ENCODE measurements at places on chromosomes 16 and 17.
A peak's percentile ranks its signal among the peaks of the same experiment; 100 is the strongest.

DNA sequence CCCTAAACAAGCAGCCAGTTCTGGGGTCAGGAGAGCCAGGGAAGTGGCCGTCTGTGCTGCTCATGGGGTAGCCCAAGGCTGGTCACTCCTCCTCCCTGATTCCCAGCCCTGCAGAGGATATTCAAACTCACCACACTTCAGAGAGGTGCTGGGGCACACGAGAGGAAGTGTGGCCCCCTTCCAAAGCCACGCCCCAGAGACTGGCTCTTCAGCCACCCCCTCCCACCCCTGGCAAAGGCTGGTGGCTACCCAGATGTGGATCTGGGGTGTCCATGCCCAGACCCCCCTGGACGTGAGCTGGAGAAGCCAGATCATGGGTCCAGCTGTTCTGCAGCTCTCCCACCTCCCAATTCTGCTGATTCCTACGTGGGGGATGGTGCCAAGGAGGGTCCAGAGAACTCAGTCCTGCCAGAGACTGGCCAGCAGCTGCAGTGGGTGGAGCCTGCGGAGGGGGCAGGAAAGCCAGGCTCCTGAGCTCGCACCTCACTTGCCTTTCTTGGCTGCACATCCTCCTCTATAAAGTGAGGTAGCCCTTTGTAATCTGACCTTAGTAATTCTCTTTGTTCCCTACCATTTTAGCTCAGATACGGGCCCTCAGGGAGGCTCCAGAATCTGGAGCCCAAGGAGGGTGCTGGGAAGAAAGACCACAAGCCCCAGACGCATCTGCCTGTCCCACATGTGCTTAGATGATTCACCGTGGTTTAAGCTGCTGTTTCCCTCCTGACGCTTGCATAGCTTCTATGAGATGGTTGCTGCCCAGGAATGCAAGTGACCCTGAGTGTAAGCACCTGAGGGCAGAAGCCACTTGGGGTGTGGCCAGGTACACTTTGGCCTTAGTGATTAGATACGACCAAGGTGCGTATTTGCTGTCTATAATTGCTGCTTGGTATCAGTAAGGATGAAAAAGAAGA lies 15.3 kb downstream of the SDK2 start:
- no peak for DNase-seq

- DNase-seq: no peak
Observed at GRCh38 chr17:61352781-61353491, 46.7 kb upstream of the TBX2 start.

DNA sequence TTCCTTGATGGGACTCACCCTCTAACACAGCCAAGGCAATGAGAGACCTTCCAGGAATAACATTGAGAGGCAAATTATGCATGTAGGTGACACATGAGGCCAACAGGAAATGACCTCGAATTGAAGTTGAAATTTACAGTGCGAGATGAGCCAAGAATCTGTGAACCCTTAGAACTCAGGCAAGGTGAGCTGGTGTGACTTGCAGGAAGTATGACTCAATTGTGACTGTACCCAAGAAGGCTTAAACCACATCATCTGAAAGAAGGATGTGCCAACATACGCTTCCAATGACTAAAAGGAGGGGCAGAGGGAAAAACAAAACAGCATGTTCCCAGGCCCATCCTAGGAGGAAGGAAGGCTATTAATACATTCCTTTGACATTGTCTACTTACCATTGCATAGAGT lies 44.8 kb downstream of the PITPNC1 start:
- no peak for DNase-seq

DNA sequence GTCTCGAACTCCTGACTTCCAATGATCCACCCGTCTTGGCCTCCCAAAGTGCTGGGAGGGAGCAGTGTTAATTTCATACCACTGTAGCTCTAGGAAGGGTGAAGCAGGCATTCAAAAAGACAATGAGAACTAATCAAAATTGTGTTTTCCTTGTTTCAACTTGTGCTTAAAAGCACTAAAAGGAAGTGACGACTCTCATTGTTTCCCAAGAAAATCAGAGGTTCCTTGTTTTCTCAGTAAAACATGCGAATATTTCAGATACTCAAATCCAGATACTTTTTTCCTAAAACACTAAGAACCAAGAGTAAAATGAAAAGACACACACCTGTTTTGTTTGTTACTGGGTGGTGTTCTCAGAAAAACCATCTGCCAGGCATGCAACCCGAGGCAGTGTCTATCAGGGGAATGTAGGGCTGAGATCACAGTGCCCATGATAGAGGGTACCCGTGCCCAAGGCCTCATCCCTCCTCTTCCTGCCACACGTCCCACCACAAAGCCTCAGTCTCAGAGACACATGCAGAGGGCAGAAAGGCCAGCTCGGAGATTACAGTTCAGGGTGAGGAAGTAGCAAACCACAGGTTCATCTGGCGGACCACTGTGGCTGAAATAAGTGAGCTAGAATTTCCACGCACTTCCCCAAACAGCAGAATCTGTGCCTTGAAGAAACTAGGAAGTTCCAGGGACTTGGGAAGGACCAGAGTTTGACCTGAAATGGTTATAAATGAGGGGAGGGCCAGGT lies 33.7 kb downstream of the GINS3 start:
- DNase-seq: no peak

DNA sequence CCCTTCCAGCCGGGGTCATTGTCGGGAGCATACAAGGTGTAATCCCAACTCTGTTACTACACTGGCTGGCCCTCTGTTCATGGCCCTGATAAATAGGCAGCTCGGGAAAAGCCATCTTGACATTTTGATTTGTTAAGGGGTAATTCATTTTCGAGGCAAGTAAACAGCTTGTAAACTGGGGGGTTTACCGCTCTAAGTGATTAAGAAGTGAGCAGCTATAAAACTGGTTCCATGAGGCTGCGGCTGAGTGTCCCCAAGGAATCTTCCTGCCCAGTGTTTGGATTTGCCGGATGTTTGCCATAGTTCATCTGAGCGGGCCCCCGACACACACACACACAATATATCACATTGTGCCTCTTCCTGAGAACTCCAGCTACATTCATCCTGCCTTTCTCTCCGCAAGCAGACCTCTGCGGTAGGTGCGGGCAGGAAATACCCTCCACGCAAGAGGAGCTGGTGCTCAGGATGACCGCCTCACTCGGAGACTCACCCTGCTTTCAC lies 92.2 kb downstream of the SOCS1 start:
- DNase-seq: no peak

DNA sequence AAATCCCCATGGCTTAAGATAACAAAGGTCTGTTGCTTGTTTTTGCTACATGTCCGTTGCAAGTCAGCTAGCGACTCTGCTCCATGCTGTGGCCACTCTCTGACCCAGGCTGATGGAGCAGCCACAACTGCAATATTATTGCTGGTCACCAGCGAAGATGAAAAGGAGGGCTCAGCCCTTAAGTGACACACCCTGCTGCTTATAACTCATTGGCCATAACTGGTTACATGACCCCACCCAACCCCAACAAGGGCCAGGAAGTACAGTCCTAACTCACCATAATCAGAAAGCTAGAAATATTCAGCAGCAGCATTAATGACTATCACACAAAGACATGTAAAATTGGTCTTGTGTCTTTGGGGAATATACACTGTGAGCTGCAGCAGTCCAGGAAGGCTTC lies 224.3 kb downstream of the SOX9 start:
- DNase-seq: no peak

- DNase-seq: peak; percentile 22
Observed at GRCh38 chr16:55737966-55738365, 82.2 kb downstream of the SLC6A2 start.

DNA sequence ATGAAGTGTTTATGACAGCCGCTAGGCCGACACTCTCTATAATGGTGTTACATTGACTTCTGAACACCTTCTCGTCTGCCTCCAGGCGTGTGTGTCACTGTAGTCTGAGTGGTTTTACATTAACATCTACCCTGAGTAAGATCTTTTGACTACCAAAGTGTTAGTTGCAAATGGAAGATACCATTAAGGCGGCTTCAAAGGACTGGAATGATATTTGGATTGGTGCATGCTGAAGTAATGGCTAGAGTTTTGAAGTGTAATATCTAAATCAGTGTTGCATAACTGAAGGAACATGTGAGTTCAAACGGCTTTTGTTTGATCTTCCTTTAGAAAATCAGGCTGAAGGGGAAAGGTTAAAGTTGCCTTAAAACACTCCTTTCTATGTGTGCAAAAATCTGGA lies 52.2 kb downstream of the BCAS3 start:
- DNase-seq: no peak

DNA sequence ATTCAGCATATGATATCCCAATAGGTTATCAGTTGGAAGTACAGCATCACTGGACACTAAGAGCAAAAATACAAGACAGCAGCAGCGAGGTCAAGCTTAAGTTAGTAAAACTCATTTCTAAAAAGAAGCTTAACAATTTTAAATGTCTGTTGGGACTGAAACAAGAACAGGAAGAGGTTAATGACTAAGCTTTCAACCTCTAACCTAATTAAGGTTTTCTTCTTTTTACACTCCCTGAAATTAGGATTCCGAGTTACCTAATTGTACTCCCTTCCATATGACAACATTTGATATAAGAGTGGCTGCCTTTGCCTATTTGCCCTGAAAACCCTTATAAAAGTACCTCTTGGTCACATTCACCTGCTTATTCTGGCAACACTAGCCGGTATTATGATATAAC lies 34.3 kb downstream of the CPSF4L start:
- no peak for DNase-seq

DNA sequence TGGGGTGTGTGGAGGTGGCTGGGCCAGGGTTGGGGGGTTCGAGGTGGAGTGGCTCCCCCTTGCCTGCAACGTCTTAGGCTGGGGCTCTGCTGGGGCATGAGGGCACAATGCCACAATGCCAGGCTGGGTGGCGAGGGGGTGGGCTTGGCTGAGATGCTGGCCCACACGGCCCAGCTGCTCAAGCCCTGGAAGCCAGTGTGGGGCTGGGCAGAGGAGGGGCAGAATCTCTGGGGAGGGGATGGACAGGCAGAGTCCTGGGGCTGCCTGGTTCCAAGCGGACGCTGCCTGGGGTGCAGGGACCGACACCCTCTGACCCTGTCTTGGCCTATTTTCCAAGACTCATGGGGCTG lies 37.5 kb upstream of the SSTR5 start:
- DNase-seq: no peak

GRCh38 chr17:6521586-6521985 lies 34.8 kb downstream of the PITPNM3 start:
- DNase-seq: peak; percentile 12

DNA sequence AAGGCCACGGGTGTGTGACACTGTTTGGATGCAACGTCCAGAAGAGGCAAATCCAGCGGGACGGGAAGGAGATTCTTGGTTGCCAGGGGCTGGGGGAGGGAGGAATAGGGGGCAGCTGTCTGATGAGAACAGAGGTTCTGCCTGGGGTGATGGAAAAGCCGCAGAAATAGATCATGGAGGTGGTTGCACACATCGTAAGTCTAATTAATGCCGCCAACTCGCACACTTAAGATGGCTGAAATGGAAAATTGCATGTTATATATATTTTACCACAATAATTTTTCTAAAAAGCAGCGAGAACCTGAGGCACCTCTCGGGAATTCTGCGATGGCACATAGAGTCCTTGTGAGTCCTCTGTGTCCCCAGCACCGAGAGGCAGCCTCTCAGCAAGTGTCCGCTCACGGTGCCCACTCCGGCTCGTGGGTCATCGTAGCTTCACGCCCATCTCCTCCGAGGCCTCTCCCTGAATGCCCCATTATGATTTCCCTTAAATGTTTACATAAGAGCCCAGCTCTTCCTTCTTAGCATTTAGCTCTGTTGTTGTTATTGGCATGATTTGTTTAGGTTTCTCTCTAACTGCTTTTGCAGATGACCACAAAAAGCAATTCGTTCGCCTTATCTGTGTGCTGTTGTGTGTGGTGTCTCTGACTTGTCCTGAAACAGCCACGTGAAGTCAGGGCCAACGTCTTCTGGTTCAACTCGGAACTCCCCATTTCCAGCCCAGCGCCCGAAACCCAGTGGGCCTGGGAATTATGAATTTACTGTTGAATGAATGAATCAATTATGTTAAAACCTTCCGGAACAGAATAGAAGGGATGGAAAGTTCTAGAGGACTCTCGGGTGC lies 7.7 kb downstream of the WFDC1 start:
- DNase-seq: no peak

DNA sequence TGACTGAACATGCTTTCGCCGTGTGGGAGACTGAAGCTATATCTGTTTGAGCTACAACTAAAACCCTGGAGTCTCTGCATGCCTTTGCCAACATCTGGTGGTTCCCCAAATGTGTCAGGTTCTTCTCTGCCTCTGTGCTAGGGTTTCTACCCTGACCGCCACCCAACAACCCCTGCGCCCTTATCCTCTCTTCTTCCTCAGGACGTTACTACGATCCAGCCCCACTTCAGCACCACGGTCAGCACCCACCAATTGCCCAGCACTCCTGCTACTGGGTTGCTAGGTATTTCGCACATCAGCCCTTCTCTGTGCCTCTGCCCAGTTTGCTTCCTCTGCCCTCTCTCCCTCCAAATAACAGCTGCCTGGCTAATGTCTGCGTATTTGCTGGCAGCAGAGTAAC lies 106.3 kb upstream of the HSBP1 start:
- DNase-seq: no peak

DNA sequence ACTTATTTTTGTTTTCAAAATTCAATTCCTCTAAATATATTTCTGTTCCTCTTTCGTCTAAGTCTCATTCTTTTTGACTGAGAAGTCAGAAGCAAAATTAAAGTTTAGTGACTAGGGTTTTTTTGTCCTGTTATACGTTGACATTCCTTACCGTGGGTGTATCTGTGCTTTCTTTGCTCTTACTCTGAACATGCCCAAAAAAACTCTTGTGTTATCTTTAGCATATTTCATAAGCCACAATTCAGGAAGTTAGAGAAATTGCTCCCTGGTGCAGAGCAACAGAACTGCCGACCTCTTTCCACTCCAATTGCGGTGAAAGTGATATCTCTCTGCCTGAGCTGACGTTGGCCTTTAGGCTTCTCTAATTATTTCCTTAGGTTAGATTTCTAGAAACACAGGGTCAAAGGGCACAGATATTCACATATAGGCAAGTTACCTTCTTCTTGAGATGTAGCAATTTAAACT lies 65.7 kb downstream of the CENPV start:
- DNase-seq: no peak

GRCh38 chr16:53865494-53865863 lies 161.5 kb downstream of the FTO start:
- DNase-seq: no peak

DNA sequence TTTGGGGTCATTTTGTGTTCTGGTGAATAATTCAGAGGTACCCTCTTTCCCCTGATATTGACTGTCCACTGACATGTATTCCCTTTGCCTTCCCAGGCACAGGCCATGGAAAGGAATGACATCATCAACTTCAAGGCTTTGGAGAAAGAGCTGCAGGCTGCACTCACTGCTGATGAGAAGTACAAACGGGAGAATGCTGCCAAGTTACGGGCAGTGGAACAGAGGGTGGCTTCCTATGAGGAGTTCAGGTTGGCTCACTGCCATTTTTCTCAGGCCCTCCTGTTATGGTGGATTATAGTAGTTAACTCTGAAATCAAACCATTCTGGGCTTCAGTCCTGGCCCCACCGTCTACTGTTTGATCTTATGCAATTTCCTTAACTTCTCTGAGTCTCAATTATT lies 1.6 kb upstream of the EFTUD2 start:
- peak; percentile 36 for DNase-seq

- peak; percentile 91 for DNase-seq
Observed at GRCh38 chr16:397736-398332, 835 bp downstream of the NME4 start.

- no peak for DNase-seq
Observed at GRCh38 chr16:75556431-75556950, 439 bp upstream of the TMEM231 start.

- DNase-seq: no peak
Observed at GRCh38 chr16:50597563-50598255, 49.5 kb downstream of the NKD1 start.

GRCh38 chr16:3690470-3690928 lies 26.8 kb downstream of the TRAP1 start:
- peak; percentile 95 for DNase-seq

GRCh38 chr16:4550591-4550990 lies 5.5 kb upstream of the C16orf96 start:
- DNase-seq: no peak

- peak; percentile 64 for DNase-seq
Observed at GRCh38 chr17:58312021-58312630, 16.5 kb downstream of the TSPOAP1 start.

Data from coronary artery (tissue), 2 donors.